Jurkat, Clone E6-1 (cell line): ENCODE measurements at places on chromosomes 13 and 19.
A peak's percentile ranks its signal among the peaks of the same experiment; 100 is the strongest.

GRCh38 chr13:80873589-80873988, 532.7 kb upstream of the SPRY2 start:
- peak; percentile 20 for DNase-seq

GRCh38 chr13:21344662-21345176, 114.4 kb downstream of the ZDHHC20 start:
- DNase-seq = peak; percentile 91

DNA sequence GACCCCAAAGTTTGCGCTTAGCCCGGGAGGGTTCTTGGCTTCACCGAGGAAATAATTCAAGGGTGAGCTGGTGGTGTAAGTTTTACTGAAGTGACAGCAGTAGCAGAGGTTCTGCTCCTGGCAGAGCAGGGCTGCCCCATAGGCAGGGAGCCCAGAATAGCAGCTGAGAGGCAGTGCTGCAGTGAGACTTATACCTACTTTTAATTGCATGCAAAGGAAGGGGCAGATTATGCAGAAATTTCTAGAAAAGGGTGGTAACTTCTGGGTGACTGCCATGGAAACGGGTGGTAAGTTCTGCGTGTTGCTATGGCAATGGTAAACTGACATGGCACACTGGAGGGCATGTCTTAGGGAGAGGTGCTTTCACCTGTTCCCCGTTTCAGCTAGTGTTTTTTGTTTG, 17.5 kb upstream of the CAMSAP3 start:
- no peak for DNase-seq

GRCh38 chr19:35959040-35959967, 23.1 kb downstream of the LRFN3 start:
- DNase-seq = no peak

DNA sequence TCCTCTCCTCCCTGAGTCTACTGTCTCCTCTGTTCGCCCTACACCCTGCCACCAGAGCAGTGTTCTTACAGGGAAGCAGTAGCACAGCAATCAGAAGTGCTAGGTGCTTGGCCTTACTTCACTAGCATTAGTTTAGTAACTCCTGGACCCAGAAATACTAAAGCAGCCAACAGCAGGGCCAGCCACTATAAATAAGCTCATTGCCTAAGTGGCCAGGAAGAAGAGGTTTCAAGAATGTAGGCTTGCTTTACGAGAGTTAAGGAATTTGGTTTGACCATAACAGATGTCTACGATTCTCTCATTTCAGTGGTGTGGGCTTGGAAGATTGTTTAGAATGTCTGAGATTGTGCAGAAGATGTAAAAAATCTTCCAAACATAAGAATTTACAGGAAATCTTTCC, 103.3 kb downstream of the ZAR1L start:
- DNase-seq = no peak
